ENCODE measurements at places on chromosomes 7 and 10.
A peak's percentile ranks its signal among the peaks of the same experiment; 100 is the strongest.

DNA sequence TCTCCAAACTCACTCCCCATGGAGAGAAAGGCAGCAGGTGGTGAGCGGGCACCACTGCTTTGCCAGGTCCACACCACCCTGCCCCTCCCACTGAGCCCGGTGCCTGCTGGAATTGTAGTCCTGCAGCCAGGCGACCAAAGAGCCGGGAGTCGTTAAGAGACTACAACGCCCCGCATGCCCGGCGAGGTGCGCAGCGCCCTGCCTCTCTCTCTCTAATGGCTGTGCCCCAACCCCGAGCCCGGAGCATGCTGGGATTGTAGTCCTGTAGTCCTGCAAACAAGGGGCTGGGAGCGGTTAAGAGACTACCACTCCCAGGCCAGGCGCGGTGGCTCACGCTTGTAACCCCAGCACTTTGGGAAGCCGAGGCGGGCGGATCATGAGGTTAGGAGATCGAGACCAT is 8.1 kb upstream of the ZNF727 start:
- DNase-seq = no peak

- DNase-seq = no peak
These were observed 48.2 kb upstream of the NPTX2 start for GRCh38 chr7:98568891-98569290.

- no peak for DNase-seq
These were observed 188.6 kb downstream of the AUTS2 start for GRCh38 chr7:69786730-69787395.

- DNase-seq = no peak
These were observed 80.8 kb upstream of the RHOBTB1 start for GRCh38 chr10:61024856-61025201.

DNA sequence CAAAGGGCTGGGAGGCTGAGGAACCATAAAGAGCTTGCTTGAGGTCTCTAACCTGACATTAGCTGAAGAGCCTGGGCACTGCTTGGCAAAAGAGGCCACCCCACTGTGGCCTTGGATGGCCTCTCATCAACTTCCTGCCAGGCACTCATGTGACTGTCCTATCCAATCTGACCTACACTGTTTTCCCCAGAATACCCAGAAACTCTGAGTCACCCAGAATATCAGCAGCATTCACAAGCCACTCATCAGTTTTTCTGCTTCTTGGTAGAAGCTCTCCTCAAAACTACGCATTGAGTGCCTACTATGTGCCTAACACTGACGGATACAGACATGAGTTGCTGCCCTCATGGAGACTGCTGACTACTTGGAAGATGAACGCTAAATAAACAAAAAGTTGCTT is 4.1 kb upstream of the NT5C2 start:
- no peak for DNase-seq

GRCh38 chr7:129940329-129940728 is 12.4 kb downstream of the UBE2H start:
- no peak for DNase-seq

DNA sequence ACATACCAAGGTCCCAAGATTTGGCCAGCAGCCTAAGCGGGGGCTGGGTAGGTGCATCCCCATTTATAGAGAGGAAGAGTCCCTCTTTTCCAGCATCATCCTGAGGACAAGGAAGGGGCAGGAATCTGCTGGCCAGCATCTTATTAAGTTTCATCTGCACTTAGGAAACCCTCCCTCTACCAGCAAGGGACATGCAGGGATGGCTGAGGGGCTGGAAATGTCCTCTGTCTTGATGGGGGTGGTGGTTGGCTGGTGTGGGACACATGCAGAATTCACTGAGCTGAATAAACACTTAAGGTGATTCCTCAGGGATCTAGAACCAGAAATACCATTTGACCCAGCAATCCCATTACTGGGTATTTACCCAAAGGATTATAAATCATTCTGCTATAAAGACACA is 42.1 kb downstream of the NOD1 start:
- DNase-seq = no peak

DNA sequence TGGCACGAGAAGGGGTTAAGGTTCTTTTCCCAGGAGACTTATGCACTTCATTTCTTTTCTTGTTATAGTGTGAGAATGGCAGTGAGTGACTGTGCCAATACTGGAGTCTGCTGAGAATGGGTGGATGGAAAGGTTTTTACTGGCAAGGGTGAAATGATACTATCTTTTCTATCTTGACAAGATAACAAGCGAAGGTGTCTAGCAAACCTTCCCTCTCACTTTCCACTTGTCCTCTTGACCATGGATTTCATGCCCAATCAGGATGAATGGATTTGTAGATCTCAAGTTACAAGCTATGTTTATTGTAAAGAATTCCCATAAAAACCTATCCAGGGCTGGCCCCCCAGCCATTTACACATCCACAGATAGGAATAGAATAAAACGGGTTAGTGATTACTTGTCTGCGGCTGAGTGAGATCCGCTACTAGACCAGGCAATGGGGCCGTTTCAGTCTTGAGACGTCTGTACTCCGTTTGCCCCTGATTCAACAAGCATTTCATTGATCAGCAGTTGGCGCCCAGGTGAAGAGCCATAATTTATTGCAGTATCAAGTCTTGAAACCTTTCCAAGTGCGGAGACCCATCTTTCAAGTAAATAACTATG is 152.6 kb downstream of the PRKCQ start:
- no peak for DNase-seq

- no peak for DNase-seq
These were observed 4.2 kb upstream of the CREB3L2 start for GRCh38 chr7:138006106-138006505.

DNA sequence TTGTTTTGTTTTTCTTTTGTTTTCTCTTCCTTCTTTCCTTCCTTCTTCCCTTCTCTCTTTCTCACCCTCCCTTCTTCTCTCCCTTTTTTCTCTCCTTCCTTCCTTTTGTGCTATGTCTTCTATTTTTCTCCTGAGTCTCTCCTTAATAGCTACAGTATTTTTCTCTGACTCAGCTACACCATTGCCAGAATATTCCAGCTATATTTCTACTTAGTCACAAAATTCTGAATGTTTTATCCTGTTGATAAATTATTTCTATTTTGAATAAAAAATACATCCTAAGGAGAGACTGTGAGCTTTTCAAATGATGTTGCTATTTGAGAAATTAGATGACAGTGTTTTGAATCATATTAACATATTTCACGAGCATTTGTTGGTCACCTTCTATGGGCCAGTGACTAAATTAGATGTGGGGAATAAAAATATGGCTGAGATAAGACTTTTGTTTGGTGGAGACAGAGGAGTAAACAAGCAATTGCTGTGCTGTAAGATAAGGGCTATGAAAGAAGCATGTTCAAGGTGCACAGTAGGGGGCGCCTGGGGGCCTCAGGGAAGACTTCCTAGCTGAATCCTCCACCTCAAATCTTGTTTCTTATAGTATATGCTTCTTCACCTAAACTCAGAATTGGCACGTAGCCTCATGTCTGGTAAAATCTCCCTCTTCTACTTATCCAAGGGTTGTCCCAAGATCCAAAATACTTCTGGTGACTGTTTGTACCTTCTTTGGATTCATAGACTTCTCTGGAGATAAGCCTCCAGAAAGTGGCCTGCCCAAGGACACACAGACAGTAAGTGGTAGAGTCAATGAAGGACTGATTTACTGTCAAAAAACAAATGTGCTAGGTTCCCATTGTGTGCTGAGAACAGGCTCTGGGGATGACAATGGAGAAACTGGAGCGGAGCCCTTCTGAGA is 115.5 kb upstream of the CREB5 start:
- DNase-seq = peak; percentile 20

DNA sequence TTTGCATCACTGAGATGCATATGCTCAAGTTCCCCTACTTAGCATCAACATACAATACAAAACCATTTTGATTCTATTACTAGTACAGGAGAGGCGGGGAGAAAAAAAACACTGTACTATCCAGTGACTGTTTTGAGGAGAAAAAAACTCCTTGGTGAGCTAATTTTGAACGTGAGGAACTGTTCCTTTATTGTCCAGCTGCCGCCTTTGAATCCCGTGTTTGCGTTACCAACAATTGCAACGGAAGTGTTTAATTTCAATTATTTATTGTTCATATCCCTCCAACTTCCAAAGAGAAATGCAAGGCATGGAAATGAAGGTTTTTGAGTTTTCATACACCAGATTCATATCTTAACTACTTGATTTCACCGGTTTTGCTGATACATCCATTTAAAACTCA is 66.4 kb upstream of the ARHGAP21 start:
- no peak for DNase-seq

DNA sequence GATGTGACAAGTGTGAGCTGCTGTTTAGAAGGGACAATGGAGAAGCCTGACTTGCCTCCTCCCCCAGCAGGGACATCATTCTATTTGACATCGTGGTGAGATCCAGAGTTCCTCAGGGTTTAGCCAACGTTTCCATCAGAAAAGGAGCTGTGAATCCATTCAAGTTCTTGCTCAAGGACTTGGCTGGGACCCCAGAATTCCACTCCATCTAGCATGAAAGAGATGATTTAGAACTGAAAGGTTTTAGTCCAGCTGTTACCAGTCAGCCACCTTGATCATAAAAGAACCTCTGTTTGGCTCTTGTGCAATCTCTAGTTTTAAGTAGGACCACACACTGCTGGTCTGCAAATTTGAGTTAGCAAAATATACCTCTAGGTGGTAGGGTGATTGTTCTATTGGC is 337.6 kb downstream of the FRMD4A start:
- no peak for DNase-seq

Data from stimulated activated CD8-positive, alpha-beta memory T cell treated with anti-CD3 and anti-CD28 coated beads, Interleukin-15, amount 100 ng/mL, for 1 hour (primary cell).